ENCODE measurements at places on chromosomes 1 and 21. TPM values are rescaled to one million over a fixed set of nuclear protein-coding genes. Genes with fewer than 3 reads are reported as not detected.

DNA sequence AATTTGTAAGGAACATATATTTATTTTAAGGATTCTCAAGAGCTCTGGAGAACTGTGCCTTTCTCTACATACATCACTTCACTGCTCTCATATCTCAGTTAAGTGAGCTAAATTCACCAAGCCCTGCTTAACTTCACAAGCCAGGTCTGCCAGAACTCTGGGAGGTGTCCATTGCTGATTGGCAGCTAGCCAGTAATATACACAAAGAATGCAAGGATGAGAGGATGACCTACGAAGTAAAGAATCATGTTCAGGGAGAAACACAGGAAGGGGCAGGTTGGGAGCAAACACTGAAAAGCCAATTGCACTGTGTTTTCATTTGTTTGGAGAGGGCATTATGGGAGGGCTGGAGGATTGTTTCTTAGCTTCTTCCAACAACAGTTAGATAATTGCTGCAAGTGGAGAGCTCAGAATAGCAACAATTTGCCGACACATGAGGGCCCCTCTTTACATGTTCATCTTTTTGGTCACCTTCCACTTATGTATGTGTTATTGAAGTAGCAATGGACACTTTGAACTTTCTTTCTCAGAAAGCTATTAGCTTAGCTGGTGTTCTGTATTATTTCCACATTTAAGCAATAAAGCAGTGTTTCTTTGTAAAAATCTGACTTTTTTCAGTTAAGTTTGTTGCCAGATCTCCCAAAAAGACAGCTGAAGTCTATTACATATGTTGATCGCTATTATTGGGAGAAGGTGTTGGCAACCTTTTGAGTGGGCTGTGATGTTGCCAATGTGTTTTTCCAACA, 254.8 kb downstream of the LTN1 start:
- DNase-seq, result no peak

- DNase-seq, result no peak
Measured at GRCh38 chr1:43052322-43052721, 93.7 kb upstream of the SLC2A1 start.

- DNase-seq, result peak; percentile 76
Measured at GRCh38 chr1:55064861-55065263, 25.5 kb downstream of the PCSK9 start.

- DNase-seq, result no peak
Measured at GRCh38 chr1:17292299-17293160, 15.5 kb upstream of the PADI4 start.

DNA sequence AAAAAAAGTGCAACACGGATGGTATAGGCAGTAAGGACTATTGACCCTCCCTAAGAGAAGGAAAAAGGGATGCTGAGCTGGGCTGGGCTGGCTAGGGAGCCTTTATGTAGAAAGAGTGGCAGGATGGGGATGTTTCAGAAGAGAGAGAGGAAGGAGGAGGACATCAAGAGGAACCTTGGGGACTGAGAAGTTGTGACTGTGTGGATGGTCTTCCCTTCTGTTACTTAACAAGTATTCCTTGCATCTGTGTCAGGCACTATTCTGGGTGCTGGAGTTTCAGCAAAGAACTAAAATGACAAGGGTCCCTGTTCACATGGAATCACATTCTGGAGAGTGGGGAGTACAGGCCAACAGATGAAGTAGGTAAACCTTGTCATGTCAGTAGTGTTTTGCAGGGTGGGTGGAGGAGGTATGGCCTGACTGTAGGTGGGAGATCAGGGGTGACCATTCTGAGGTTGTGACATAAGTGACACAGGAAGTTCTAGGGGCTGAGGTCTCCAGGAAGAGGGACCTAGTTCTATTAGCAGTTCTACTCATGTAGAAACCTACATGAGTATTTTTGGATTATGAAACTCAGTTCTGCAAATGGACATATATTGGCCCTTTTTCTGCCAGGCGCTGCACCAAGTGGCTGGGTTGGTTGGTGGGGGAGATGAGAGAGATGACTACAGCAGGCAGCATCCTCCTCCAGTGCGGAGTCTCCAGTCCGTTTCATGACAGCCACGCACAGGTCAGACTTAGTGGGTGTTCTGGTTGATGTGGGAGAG, 53.8 kb downstream of the PRDM2 start:
- DNase-seq, result no peak

- no peak for DNase-seq
Measured at GRCh38 chr1:45510036-45510971, 10.2 kb downstream of the MMACHC start.

DNA sequence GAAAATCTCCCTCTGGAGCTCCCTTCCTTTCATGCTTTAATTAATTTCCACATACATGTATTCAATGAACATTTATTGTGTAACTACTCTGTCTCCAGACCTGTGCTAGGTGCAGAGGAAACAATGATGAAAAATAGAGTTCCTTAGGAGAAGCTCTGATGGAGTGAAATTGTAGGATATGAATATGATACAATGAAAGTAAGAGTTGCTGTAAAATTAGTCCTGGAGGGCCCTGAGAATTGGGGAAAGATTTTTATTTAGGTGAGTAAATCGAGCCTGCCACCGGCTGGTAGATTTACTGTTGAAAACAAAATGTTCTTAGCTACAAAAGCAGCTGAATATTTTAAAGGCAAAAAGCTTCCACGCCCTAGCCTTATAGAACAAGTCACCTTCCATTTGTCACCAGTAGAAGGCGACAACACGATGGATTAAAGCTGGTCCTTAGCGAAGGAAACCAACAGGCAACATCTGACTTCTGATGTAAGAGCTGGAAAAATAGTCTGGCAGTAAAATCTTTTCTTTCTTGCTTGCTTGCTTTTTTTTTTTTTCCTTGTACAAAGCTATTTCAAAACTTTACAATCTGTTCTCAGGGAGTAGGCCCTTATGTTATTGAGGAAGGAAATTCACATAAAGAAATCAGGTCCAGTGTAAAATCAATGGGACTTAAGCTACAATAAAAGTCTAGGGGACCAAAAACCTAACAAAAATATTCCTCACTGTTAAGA, 82.0 kb upstream of the ROR1 start:
- no peak for DNase-seq

DNA sequence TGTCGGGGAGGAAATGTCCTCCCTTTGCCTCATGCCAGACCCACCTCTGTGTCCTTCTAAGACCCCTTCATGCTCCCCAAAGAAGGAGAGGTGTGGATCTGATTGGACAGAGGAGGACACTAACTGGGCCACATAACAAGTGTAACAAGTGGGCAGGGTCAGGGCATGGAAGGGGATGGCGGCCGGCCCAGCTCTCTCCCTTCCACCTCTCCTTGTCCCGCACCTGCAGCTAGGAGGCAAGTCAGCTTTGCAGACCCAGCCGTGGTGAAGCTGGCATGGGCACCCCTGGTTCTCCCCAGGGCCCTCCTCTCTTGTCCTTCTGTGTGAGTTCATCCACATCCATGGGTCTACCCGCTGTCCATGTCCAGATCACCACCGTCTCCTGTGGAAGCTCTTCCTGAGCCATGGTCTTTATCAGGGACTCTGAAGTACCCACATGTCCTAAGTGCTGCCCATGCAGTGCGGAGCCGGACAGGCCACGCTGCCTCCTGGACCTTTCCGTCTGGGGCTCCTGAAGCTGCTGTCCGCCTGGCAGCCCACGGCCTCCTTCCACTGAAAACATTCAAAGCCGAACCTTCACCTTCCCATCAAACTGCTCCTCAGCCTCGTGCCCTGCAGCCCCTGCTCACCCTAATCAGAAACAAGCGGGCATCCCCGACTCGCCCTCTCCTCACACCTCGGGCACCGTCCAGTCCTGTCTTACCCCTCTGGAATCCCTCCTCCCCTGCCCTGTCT, 460.5 kb downstream of the PTPRU start:
- DNase-seq, result no peak

- DNase-seq, result no peak
Measured at GRCh38 chr1:197914510-197914909, 2.7 kb upstream of the LHX9 start.

DNA sequence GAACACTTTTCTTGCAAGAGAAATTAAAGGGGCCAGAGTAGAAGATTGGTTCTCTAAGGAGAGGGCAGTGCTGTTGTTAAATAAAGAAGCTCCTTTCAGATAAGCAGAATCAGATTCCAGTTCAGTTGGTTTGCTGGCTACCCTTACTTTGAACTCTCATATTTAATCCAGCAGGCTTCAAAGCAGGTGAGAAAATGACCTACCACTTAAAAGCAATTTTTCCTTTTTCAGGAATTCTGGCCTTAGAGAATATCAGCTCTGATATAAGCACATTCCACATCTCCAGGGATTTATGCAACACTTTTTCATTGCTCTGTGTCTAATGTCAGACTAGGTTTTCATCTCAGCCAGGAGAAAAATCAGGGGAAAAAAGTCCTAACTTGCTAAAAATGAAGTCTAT, 28.7 kb downstream of the WNT2B start:
- DNase-seq, result no peak

Gene COL9A2
- 1.3 TPM for total RNA-seq

Gene MROH9
- total RNA-seq, result not detected

Gene ZNF593OS
- not detected for total RNA-seq
